ENCODE measurements at places on chromosomes 3 and 15.

GRCh38 chr15:91461377-91461776 lies 361.3 kb downstream of the SV2B start:
- DNase-seq: no peak

DNA sequence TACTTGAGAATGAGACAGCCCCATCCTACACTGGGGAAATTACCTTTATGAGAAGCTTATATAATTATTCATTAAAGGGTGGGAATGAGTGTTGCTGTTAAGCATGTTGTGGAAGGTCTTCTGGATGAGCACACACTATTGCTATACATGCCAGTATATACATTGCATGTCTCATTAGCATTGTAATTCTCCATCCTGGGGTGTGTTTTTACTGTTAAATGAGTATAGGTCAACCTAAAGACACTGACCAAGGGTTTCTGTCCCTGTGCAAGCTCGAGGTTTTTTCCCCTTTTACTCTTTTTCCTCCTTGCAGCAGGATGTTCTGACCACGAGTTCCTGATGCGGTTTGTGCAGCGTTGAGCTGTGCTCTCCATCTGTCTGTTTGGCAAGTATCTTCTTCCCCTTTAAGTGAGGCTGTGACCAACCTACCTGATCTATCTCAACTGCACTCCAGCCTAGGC lies 7.2 kb upstream of the IVD start:
- DNase-seq: no peak

DNA sequence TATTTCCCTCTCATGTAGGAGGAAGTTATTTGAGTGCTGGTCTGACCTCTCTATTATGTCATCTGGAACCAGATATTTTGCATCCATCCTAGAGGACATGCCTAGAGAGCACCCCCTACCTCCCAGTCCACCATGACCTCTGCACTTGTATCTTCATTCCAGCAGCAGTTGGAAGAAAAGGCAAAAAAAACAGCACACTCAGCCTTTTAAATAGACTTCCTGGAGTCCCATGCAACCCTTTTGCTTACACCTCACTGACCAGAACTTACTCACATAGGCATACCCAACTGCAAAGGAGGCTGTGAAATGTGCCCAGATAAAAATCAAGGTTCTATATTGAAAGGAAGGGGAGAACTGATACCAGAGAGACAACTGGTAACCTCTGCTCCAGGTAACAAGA lies 92.3 kb upstream of the FHIT start:
- no peak for DNase-seq

DNA sequence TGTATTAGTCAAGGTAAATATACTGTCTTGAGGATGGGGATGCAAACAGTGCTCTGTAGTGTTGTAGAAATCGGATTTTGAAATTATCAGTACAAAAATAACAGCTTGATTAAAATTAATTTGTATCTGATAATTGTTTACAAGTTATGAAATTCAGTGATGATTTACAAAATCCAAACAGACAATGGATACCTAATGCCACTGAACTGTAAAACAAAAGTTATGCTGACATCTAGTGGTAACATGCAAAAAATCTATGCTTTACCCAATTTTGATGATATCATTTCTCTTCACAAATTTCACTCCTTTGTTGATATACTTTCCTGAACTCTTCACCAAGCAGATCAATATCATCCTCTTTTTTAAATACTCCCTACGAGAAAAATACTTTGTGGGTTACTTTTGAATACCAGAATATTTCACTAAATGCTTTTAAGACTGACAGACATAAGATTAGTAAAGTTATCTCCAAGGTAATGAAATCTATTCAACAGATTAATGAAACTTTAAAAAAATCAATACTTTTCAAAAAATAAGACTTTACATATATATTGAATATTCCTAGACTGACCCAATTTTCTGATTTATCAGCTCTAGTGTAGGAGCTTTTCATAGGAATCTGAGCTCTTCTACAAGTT lies 36.0 kb downstream of the MNS1 start:
- no peak for DNase-seq

GRCh38 chr15:74053517-74053916 lies 28.8 kb downstream of the GOLGA6A start:
- no peak for DNase-seq

GRCh38 chr15:47570044-47570443 lies 147.3 kb upstream of the SEMA6D start:
- DNase-seq: no peak
